ENCODE measurements at places on chromosomes 3 and 15. TPM values are rescaled to one million over a fixed set of nuclear protein-coding genes. Genes with fewer than 3 reads are reported as not detected.

CPN2 gene
- total RNA-seq, result not detected

FGD5 gene
- total RNA-seq, result 0.27 TPM

UROC1 gene
- not detected for total RNA-seq

ZNF662 gene
- total RNA-seq, result not detected

FEZF2 gene
- total RNA-seq, result 0.28 TPM

ILDR1 gene
- not detected for total RNA-seq

DNA sequence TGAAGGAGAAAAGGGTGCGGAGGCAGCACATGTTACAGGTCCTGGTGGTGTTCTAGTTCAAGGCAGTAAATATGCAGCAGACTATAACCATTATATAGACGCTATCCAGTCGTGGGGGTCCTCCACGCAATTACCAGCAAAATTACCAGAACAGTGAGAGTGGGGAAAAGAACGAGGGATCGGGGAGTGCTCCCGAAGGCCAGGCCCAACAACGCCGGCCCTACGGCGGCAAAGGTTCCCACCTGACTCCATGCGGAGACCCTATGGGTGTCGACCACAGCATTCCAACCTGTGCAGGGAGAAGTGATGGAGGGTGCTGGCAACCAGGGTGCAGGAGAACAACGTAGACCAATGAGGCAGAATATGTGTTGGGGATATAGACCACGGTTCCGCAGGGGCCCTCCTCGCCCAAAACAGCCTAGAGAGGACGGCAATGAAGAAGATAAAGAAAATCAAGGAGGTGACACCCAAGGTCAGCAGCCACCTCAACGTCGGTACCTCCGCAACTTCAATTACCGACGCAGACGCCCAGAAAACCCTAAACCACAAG is 89.0 kb upstream of the TPM1 start:
- no peak for DNase-seq
- H3K4me1 ChIP-seq, result no peaks in the 10 kb centered on the region
- H3K27me3 ChIP-seq, result peaks cover 5% of the 10 kb centered on the region
- peaks cover 3% of the 10 kb centered on the region for H3K36me3 ChIP-seq
- no peak overlapping the region for H3K4me3 ChIP-seq

DNA sequence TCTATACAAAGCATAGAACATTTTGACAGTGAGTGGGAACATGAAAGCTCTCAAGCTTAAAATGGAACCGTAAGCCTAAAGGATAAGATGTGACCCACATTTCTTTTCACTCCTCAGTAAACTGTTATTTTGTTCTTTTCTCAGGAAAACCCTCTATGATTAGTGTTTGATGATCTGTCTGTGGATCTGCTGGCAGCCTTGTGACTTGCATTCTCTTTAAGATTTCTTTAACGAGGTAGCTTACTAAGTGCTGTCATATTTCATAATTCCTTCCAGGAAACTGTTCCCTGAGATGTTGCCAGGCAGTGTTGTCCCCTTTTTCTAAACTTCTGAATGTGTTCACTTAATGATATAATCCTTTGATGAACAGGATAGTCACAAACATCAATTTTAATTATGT is 167.6 kb downstream of the PYDC2 start:
- peaks cover 6% of the 10 kb centered on the region for H3K4me1 ChIP-seq
- DNase-seq, result no peak
- no peaks in the 10 kb centered on the region for H3K27me3 ChIP-seq

DNA sequence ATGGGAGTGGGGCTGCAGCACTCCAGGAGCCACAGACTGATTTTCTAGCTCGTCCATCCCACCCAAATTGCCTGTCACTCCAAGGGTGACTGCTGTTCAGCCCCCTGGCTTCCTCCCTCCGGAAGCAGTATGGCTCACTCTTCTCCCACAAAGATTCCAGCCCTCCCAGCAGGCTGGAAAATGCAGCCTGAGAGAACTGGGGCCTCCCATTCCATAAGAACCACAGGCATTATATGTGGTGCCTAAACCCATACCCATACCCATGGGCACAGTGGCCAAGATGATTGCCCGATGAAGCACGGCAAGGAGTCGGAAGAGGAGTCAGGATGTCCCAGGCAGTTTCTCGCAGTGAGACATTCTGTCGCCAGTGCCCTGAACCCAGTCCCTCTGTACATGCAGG is 6.0 kb upstream of the VILL start:
- DNase-seq, result no peak
- H3K27me3 ChIP-seq, result no peaks in the 10 kb centered on the region
- no peaks in the 10 kb centered on the region for H3K4me1 ChIP-seq
- no peak overlapping the region for H3K4me3 ChIP-seq

- H3K27me3 ChIP-seq, result no peaks in the 10 kb centered on the region
- DNase-seq, result no peak
- peak overlapping the region; percentile 82 for H3K27ac ChIP-seq
- H3K36me3 ChIP-seq, result no peaks in the 10 kb centered on the region
- no peak overlapping the region for H3K4me3 ChIP-seq
These were observed 22.4 kb downstream of the ACSBG1 start for GRCh38 chr15:78212008-78212407.

DNA sequence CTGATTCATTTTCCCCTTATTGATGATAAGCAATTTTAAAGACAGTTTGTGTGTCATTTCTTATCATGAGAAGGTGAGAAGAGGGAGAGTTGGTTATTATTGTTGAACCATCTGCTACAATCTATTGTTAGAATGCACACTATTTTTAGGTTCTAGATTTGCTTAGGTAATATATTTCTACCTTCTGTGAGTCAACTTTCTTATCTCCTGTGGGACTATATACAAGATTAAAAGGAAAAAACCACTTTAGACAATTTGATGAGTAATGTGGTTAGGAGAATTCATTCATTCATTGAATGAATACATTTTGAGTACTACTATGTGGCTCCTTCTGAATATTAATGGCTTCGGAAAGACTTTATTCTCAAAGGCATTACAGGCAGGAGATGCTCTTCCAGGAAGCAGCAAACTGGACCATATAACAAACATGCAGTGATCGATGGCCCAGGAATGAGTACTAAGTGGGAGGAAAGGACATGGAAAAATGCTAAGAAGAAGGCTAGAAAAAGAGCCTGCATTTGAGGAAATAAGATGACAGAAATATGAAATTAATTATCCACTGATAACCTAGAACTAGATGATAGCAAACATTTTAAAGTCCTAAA is 22.4 kb downstream of the SPTSSB start:
- no peak overlapping the region for H3K4me3 ChIP-seq
- no peak for DNase-seq
- H3K27me3 ChIP-seq, result no peaks in the 10 kb centered on the region
- no peaks in the 10 kb centered on the region for H3K36me3 ChIP-seq
- no peaks in the 10 kb centered on the region for H3K4me1 ChIP-seq
- H3K27ac ChIP-seq, result no peak overlapping the region

DNA sequence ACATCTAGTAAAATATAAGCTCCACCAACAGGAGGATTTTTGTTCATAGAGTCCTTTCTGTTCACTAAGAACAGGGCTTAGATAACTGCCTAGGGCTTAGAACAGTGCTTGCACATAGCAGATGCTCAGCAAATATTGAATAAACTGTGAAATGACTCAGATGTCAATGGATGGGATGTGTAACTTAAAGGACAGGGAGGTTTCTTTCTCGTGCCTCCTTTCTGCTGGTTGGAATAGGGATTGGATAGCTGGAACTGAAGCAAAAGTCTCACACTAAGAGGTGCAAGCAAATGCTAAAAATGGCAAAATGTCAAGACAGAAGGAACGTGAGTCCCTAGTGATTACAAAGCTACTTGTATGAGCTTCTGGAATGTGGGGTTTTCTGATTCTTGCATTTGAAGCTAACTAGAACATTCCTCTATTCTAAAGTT is 392.8 kb upstream of the WNT5A start:
- H3K4me3 ChIP-seq, result no peak overlapping the region
- no peaks in the 10 kb centered on the region for H3K27me3 ChIP-seq
- peaks cover 23% of the 10 kb centered on the region for H3K4me1 ChIP-seq
- H3K36me3 ChIP-seq, result no peaks in the 10 kb centered on the region
- no peak overlapping the region for H3K27ac ChIP-seq

GRCh38 chr3:49222002-49222401 is 50.6 kb downstream of the KLHDC8B start:
- no peak for DNase-seq
- H3K4me1 ChIP-seq, result no peaks in the 10 kb centered on the region
- H3K4me3 ChIP-seq, result no peak overlapping the region
- H3K27me3 ChIP-seq, result peaks cover 9% of the 10 kb centered on the region

DNA sequence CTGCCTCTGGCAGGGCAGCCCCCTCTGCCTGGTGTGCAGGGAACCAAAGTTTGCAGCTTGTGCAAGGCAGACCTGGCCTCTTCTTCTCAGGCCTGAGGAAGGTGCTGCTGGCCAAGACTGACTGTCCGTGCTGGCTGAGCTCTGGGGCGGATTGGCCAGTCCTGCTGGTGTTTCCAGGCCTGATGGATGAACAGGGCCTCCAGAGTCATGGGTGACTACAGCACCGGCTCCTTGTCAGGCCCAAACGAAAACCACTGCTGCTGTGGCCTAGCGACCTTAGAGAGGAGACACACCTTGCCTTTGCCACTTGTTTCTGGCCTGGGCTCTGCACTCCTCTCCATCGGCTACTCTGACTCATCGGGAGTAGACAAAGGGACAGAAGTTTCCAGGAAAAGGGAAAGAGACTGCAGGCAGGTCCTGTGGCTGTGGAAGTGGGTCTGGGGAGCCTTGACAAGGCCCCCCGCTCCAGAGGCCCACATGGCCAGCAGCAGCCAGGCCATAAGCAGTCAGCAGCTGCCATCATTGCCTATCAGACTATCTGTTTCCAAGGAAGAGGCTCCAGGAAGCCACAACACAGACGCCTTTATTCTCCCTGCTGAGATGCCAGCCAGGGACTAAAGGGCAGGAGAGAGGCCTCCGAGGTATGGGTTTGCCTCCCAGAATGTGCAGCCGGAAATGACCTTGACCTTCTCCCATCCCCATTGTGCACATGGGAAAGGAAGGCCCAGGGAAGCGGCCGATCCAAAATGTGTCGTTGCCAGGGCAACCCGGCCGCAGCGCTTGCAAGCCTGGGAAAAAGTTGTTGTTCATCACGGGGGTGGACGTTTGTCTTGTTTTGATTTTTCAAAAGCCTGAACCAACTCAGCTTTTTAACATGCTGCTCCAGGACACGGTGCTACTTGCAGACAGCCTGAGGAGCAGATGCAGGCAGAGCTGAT is 160.5 kb downstream of the CHSY1 start:
- peak overlapping the region; percentile 97 for H3K27ac ChIP-seq
- no peaks in the 10 kb centered on the region for H3K36me3 ChIP-seq
- H3K4me3 ChIP-seq, result peak overlapping the region; percentile 60
- H3K4me1 ChIP-seq, result peaks cover 58% of the 10 kb centered on the region

DNA sequence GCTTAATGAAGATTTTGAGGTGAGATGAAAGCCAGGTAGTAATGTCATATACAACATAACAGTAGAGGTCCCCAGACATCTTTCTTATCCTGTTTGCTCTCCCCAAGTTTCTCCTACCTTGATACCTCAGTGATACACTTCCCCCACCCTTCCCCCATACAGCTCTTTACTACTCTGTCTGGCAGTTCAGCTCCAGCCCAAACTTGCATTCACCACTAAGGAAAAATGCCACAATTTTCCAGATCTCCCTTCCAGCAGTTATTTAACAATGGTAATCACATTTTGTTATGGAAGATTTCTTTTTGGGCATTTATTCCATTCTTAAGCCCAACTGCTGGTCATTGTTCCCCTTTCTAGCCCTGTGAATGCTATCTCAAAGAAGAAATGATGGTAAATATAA is 34.9 kb upstream of the ITGA11 start:
- peaks cover 4% of the 10 kb centered on the region for H3K27me3 ChIP-seq
- no peak for DNase-seq

Data from neural crest cell (in vitro differentiated cells).